ENCODE measurements at places on chromosomes 11 and 22. TPM values are rescaled to one million over a fixed set of nuclear protein-coding genes. Genes with fewer than 3 reads are reported as not detected.
A peak's percentile ranks its signal among the peaks of the same experiment; 100 is the strongest.

DNA sequence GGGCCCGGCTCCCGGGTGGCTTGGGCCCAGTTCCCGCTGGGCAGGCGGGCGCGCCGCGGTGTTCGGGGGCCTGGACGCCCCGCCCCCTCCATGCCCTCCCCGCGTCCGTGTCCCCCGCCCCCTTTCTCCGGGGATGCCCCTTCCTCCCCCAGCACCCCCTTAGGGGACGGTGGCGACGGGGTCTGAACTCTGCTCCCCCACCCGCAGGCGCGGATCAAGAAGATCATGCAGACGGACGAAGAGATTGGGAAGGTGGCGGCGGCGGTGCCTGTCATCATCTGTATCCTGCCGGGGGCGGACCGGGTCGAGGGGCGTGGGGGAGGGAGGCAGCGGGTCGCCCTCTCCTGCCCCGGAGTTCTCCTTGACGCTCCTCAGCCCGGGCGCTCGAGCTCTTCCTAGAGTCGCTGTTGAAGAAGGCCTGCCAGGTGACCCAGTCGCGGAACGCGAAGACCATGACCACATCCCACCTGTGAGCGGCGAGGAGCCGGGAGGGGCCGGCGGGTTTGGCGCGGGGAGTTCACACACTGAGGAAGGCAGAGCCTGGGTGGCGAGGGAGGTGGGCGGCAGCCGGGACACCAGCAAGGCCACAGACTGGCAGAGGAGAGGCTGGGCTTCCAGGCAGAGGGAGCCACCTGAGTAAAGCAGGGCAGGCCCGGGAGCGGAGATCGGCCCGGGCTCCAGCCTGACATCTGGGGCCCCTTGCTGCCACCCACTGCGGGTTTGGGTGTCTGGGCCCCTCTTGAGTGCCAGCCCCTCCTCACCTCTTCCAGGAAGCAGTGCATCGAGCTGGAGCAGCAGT is 546 bp downstream of the DRAP1 start:
- peak; percentile 94 for DNase-seq

DNA sequence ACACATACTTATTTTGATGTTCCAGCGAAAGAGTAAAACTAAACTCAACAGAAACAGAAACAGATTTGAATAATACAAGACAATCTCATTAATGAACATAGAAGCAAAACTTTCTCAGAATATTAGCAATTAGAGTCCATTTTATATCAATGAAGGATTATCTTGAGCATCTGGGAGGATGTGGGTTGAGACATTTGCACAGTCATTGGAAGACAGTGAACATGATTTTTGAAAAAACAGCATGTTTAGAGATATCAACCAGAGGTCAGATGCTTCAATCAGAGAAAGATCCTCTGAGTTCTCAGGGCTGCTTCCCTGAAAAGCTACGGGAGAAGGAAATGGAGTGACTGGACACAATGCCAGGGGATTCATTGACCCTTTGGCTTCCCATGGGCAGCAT is 35.9 kb upstream of the VPREB1 start:
- DNase-seq, result no peak

- DNase-seq, result no peak
Observed at GRCh38 chr11:75188671-75189070, 37.8 kb downstream of the SLCO2B1 start.

GRCh38 chr22:50201191-50202129 is 649 bp downstream of the SELENOO start:
- DNase-seq, result peak; percentile 87

GRCh38 chr11:13335319-13335718 is 57.7 kb downstream of the BMAL1 start:
- no peak for DNase-seq

DNA sequence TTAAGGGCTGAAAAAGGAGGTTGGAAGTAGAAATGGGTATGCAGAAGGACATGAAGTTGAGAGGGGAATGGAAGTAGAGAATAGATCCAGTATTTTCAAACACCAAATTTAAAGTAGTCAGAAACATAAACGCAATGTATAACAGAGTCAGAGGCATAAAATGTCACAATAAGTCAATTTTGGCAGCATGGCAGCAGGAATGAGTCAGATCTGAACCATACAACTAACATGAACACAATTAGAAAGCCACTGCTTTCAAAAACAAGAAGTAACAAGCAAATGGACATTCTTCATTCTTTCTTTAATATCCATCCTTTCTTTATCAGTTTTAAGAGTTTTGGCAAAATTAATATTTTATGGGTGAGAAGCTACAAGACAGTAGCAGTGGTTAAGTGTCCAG is 2.5 kb downstream of the CHORDC1 start:
- no peak for DNase-seq

- DNase-seq, result no peak
Observed at GRCh38 chr11:27187075-27187847, 146.6 kb downstream of the BBOX1 start.

DNA sequence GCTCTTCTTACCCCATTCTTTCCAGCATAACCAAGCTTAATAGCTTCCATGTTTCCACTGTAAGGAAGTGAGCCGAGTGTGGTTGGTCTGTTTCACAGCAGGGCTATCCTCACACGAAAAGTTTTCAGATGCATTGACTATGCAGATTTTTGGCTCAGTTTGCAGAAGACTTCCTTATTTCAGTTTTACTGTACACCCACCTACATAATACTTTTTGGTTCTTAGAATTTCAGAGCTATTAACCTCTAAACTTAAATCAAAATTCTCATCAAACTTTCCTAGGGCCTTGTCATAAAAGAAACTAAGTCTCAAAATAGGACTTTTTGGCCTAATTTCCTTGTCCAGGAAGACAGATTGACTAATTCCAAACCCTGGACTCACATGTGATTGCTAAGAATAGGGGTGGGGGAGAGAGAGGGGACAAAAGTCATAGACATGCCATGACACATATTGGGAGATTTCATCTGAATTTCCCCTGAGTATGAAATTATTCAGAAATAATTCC is 7.3 kb upstream of the EHF start:
- no peak for DNase-seq

GRCh38 chr11:74276581-74276980 is 34.9 kb downstream of the P4HA3 start:
- DNase-seq, result no peak

- no peak for DNase-seq
Observed at GRCh38 chr11:114673661-114674060, 4.7 kb upstream of the NXPE2 start.

GRCh38 chr11:9138133-9138453 is 46.7 kb upstream of the SCUBE2 start:
- no peak for DNase-seq

- DNase-seq, result no peak
Observed at GRCh38 chr11:47786373-47786772, 19.2 kb upstream of the FNBP4 start.

- peak; percentile 83 for DNase-seq
Observed at GRCh38 chr22:42720263-42721044, at the start of gene A4GALT. A4GALT (minus strand) TSS chr22:42720870; CDS start chr22:42693951, 26,919 bp downstream.

- DNase-seq, result no peak
Observed at GRCh38 chr11:9756461-9756860, 92.6 kb downstream of the SWAP70 start.

GRCh38 chr11:104534278-104534677 is 364.0 kb downstream of the CASP12 start:
- DNase-seq, result no peak

- no peak for DNase-seq
Observed at GRCh38 chr22:46977656-46978343, 215.3 kb downstream of the TBC1D22A start.

- DNase-seq, result no peak
Observed at GRCh38 chr11:82384308-82384707, 349.4 kb downstream of the FAM181B start.

The PNPLA3 gene
- 2.3 TPM for total RNA-seq

The SHANK2 gene
- 12.1 TPM for total RNA-seq

The HIRA gene
- 22.9 TPM for total RNA-seq

The MOV10L1 gene
- total RNA-seq, result not detected

The ALG9 gene
- 27.5 TPM for total RNA-seq

The OTOG gene
- total RNA-seq, result not detected

The CRYBB3 gene
- not detected for total RNA-seq

All from spleen (tissue), 13 donors.